ENCODE measurements at places on chromosomes 6 and 20.

DNA sequence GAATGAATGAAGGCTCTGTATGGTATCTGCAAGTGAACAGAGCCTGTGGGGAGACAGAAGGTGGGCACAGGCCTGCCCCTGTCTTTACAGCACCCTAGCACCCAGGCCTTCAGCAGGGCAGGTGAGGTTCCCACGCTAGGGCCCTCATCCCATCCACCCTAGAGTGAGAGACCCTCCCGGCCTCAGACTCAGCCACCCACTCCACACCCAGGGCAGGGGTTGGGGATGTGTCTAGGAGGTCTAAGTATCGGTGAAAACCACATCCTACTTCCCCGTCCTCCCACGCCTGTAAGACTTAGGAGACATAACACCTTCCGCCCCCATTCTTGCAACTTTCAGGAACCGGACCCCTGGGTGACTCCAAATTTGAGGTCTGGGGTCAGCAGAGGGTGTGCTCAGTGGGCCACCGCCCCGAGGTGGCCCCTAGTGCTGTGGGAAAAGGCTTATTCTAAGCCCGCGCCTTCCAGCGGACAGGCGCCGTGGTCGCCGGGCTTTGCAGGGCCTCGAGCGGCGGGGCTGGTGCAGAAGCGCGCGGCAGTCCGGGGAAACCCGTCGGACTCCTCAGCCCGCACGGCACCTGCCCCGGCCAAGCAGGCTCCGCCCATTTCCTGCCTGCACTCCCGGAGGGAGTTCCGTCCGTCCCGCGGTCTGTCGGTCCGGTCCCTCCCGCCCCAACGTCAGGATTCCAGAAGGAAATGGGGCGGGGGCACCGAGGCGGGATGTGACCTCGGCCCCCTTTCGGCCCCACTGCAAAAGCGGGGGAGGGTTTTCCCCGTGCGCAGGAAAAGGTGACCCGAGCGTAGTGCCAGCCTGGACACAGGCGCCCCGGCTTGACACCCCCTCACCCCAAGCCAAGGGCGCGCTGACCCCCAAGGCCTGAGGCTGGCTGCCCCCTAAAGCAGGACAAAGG, 868 bp downstream of the SAMD10 start:
- DNase-seq = peak; percentile 55

DNA sequence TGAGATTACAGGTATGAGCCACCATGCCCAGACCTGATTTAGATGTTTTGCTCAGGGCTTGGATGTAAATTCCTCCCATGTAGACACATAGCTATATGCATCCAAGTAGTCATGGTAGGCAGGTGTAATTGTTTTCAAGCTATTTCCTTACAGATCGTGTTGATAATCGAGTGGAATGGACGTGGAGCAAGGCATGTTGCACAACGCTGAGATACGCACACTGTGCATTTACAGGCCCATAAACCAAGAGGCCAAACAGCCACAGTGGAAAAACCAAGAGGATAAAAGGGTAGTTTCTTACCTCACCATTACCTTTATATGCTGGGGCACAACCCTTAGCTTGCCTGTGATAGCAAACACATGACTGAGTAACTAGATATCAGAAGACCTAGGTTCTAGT, 51.0 kb upstream of the ADGRF1 start:
- no peak for DNase-seq

GRCh38 chr6:86581833-86582232, 355.5 kb upstream of the HTR1E start:
- DNase-seq = no peak

GRCh38 chr6:157887892-157888291, 64.8 kb downstream of the SNX9 start:
- DNase-seq = no peak

DNA sequence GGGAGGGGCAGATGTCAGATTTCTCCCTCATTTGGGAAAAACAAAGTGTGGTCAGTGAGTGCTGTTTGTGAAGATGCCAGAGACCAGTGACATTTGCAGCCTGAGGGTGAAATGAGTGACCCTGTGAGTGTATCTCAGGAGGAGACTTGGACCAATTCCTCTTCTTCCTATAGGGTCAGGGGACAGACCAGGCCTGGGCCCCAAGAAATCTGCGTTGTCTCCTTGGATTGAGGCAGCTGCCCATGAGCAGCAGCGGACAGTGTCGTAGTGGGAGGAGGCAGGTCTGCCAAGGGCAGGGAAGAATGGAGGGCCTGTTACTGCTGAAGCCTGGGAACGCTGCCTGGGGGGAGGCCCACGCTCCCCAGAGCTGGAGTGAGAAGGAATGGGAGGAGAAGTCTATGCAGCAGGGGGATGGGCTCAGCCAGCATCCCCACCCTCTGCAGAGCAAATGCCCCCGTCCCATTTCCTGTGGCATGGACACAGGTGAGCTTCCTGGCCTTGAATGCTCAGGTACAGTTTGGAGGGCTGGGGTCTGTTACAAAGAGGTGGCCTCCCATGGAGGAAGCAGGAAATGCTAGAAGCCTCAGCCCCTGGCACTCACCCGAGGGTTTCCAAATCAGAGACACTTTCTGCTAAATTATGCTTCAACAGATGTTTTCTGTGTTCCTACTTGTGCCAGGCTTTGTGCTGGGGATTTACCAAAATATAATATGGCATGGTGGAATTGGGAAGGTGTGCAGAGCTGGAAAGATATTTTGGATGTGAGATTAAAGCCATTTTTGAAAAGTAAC, 29.8 kb downstream of the DAAM2 start:
- no peak for DNase-seq

DNA sequence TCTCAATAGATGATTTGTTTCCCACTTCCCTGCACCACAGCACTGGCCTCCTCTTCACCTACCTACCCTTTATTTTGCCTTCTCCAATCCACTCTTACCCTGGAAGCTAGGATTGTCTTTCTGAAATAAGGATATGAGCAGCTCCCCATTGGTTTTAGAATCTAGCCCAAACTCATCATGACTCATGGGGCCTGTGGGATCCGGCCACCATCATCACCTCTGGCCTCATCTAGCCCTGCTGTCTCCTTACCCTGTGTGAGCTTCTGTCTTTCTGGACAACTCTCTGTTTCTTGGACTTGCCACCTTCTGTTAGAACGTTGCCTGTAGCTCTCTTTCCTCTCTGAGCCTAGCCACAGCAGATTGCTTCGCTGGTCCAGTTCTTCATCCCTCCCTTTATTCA, 277.1 kb downstream of the PAX1 start:
- no peak for DNase-seq

DNA sequence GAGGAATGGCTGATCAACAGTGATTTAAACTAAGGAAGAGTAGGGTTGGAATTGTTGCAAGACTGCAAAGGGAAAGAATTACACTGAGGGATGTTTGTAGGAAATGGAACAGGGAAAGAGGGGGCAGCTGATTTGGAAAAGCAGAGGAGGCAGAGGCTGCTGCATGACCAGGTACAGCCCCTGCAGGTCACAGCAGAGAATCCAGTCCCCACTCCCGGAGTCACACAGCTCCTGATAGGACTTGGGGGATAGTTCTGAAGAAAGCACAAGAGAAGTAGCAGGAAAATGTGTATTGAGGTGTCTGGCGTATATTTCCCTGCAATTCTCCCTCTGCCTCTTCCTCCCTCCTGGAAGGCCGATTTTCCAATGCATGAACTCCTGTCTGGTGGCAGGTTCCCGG, 92.5 kb upstream of the PDE10A start:
- DNase-seq = no peak

GRCh38 chr6:5143634-5144311, 58.6 kb downstream of the PPP1R3G start:
- DNase-seq = peak; percentile 77

DNA sequence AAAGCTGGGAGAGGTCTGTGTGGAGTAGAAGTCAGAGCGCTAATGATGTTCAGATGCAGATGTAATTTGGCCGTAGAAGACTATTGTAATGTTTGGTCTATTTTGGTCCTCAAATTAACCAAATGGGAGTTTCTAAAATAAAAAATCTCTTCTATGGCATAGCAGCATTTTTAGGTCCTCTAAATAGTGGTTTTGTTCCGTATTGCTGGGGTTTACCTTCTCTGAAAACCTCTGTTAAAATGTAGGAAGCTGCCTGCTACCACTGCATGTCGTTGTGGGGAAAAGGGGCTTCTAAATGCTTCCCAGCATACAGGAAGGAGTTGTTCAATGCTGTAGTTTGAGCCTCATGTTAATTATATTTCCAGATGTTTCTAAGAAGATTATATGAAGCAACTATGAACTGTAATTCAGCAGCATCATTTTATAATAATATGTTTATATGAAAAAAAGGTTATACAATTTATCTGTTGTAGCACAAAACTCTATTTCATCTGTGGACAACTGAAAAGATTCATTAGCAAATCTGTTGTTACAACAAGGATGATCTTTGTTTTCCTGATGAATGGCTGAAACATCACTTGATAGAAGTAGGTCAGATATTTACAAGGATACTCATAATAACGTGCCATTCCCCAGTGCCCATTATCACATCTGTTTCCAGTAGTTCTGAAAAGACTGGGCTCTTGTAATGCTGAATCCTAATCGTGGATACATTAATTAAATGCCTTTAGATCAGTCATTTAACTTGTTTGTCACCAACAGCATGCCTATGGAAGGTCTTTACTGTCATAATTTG, 256.6 kb downstream of the TBC1D7 start:
- DNase-seq = no peak

All from CD4-positive, alpha-beta T cell treated with Interleukin-1 beta for 1 hour (primary cell).